ENCODE measurements at places on chromosomes 4 and X.

DNA sequence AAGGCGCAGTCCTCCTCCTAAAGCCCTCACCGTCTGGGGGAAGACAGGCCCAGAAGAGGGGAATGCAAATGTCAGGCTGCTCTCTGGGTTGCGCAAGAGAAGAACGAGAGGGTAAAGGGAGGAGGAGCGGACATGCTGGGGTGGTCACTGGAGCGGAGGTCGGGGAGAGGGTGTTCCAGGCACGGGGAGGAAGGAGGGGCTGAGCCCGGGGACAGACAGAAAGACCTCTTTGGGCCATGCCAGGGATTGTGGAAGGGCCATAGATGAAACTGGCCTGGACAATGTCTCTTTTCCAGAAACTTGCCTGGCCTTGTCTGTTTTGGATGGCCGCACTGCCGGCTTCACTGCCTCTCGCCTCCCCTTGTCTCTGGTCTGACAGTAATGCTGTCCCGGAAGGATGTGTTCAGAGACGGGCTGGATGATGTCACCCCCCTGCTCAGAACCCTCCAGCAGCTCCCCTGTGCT lies 121.0 kb downstream of the SORCS2 start:
- DNase-seq, result no peak

- no peak for DNase-seq
Observed at GRCh38 chr4:34516524-34516923, 1727.8 kb downstream of the ARAP2 start.

- no peak for DNase-seq
Observed at GRCh38 chr4:40514497-40514951, 115.1 kb downstream of the RBM47 start.

DNA sequence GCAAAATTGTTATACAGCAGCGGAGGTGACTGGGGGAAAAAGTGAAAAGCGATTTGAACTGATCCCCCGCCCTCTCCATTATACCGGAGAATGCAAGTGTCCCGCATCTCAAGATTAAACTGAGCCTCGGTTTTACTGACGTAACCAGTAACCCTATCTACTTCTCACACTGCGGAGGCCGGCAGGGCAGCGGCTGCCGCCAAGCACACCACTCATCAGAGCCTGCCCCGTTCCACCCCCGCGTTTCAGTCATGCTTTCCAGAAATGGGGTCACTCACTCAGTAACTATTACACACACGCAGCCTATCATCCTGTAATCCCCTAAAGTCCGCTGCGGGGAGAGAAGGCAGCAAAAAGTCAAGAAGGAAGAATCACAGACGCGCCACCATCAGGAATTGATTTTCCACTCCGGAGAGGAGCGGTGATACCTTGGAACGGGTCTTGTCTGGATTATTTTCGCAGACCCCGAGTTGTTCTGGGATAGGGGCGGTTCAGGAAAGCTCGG lies 1.4 kb downstream of the RPS6KA3 start:
- no peak for DNase-seq

GRCh38 chrX:14676431-14676830 lies 147.1 kb downstream of the GLRA2 start:
- no peak for DNase-seq

- DNase-seq, result no peak
Observed at GRCh38 chr4:88567591-88567990, 24.7 kb upstream of the HERC3 start.

DNA sequence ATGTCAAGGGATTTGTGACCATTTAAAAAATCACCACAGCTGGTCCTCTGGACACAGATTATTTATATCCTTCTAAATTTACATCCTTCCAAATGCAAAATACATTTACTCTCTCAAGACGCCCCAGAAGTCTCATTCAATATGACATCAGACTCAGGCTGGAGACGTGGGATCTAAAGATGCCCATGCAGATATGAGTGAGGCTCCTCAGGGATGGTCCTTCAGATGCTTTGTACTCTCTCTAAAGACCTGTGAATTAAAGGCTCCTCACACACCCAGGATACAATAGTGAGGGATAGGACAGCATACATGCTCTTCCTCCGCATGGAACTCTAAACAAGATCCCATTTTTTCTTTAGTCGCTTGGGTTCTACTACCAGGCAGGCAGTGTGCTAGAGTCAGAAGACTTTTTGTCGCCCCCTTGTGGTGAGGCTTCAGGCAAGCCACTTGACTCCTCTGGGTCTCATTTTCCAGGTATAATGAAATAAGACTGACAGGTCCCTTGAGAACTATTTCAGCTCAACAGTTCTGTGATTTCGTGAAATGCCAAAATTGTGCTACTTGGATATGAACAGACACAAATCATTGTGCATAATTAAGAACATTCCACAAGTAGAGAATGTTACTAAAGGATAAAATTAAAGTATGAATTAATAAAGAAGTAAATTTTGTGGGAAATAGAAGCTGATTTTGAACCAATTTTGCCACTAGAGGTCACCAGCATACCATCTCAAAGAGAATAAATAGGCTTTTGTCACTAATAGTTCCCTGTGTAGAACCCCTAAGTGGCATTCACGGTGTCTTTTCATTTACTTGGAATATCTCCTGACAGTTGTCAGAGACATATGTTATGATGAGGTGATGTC lies 13.7 kb upstream of the SCOC start:
- DNase-seq, result peak; percentile 43

GRCh38 chr4:3405176-3405575 lies 36.6 kb upstream of the HGFAC start:
- DNase-seq, result no peak

DNA sequence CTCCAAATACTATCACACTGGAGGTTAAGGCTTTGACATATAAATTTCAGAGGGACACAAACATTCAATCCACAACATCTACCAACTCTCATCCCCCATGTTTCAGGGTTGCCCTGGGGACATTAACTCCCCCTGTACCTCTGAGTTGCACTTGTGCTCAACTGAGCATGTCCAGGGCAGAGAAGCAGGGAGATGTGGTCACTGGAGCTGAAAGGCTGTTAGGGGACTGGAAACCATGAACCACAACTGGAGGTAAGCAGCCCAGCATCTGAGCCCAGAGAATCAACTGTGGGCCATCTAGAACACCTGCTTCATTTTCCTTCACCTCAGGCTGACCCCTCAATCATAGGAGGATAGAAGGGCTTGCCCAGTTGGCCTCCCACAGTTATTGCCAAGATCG lies 641.1 kb downstream of the MID1IP1 start:
- DNase-seq, result no peak

- peak; percentile 63 for DNase-seq
Observed at GRCh38 chr4:1748465-1748995, 27.2 kb downstream of the TACC3 start.

GRCh38 chrX:13369256-13370030 lies 49.6 kb upstream of the ATXN3L start:
- no peak for DNase-seq

DNA sequence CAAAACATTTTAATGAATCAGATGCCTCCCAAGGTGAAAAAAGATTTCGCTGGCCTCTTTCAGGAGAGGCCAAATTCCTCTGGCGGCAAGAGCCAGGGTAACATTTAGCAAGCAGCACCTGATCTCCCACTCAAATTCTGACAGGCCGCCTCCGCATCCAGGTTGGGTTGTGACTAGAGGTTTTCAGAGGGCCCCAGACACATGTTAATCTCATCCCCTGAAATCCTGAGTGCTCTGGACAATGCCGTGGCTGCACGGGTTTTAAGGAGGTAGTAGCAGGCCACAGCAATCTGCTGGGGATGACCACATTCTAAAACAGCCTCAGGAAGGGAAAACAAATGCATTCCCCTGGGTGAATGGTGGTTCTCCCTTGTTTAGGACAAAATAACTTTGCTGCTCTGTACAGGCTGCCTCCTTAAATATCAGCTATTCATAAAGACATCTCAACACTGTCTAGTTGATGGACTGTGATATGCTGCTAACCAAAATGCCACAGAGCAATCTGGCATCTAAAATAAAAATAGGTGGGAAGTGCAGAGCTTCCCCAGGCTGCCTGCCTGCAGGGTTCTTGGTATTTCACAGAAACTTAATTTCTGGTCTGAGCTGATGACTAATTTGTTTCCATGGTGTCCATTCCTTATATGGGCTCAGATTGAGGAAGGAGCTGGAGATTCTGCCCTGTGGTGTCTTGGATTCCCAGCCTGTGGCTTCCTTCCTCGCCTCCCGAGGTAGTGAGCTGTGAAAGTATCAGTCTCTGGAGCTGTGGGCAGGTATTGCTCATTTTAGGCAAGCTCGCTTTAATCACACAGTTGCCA lies 202.0 kb downstream of the DCLK2 start:
- no peak for DNase-seq

GRCh38 chr4:159279084-159279483 lies 176.2 kb downstream of the RAPGEF2 start:
- no peak for DNase-seq

- no peak for DNase-seq
Observed at GRCh38 chr4:104719539-104720230, 225.0 kb upstream of the CXXC4 start.

GRCh38 chrX:70592091-70592490 lies 147.5 kb downstream of the DLG3 start:
- no peak for DNase-seq

GRCh38 chr4:128917781-128918180 lies 108.3 kb downstream of the JADE1 start:
- no peak for DNase-seq

DNA sequence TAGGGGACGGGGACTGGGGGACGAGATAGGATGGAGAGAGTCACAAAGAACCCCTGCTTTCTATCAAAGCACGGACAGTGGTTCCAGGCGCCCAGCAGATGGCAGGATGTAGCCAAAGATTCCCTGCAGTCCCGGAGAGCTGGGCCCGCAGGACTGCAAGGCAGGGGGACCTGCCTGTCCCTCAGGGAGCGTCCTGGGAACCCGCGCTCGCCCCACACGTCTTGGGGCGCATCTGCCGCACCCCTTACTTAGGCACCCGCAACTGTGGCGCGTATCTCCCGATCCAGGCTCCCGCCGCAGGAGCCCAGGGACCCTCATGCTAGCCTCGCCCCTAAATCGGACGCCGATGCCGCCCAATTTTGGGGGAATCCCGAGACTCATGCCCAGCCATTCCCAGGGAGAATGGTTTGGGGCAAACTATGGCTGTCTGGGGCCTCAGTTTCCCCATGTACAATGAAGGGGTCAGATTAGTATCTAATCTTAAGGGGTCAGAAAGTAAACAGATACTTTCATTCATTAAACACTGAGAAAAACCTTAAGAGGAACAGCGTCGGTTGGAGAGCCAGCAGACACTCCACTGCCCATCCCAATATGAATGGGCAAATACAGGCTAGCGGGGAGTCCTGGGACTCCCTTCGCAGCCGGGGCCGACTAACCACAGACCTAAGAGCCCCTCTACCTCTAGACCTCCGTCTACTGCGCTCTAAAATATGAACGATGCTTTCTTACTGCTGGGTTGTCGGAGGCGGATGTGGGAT lies 581 bp upstream of the STK32B start:
- DNase-seq, result no peak

- no peak for DNase-seq
Observed at GRCh38 chr4:100289946-100290345, 99.7 kb upstream of the DDIT4L start.

- peak; percentile 54 for DNase-seq
Observed at GRCh38 chrX:107718156-107718621, 57.4 kb downstream of the TSC22D3 start.

DNA sequence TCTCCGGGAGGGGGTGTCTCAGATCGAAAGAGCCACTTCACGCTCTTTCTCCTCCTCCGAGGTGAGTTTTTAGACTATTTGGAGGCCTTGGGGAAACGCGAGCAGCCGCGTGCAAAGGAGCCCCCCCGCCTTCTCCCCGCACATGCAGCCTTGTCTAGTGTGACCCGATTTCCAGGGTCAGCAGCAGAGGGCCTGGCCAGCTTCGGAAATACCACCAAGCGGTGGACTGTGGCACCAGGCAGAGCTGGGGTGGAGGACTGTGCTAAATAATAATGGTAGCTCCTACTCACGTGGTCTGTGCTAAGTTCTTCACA lies 79.3 kb upstream of the BCOR start:
- DNase-seq, result no peak

DNA sequence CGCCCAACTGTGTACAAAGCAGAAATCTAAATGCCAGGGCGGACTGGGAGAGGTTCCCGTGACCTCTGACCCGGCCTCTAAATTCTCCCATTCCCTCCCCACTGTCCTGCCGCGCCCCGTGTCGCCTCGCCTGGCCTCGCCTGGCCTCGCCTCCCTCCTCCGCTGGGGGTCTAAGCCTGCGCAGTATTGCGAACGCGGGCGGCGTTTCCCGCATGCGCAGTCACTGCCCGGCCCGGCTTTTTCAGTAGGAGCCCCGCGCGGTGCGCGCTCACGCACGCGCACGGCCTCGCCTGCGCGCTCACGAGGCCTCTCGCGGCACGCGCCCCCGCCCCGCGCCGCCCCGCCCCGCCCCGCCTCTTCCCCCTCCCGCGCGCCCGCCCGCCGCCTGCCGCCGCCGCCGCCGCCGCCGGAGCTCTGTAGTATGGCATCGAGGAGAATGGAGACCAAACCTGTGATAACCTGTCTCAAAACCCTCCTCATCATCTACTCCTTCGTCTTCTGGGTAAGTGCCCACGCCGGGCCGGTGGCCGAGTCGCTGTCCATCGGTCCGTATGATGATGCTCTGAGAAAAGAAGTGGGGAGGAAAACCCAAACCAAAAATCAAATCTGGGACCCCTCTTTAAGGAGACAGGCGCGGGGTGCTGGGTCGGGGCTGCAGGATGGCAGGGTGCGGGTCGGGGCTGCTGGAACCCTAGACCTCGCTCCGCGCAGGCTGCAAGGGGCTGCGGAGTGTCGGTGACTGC lies at the start of gene TSPAN7:
Gene TSPAN7 (plus strand): TSS at position 417 of the 743 bp plus-strand sequence. CDS start 5 bp downstream, at position 422.
- DNase-seq, result peak; percentile 67
